ENCODE measurements at places on chromosomes 5 and 9.

- no peak overlapping the region for H3K27ac ChIP-seq
- H3K4me3 ChIP-seq = no peak overlapping the region
- peaks cover 5% of the 10 kb centered on the region for H3K4me1 ChIP-seq
Measured at GRCh38 chr9:124040935-124041816, 29.6 kb downstream of the LHX2 start.

DNA sequence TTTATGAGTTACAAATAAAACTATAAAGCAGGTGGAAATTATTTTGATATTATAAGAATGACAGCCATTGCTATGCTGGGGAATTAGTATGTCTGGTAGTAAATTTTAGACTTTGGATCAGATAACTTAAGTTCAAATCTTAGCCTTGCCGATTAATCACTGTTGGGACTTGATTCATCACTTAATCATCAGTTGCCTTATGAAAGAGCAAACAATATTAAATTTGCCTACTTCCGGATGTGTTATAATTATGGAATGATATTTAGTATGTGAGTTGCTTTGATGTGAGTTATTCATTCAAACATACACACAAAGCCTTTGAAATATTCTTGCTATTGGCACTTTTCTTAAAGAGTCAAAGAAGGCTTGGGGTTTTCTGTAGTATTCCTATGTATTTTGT, 717.7 kb downstream of the BRINP1 start:
- DNase-seq = no peak
- H3K4me3 ChIP-seq = no peak overlapping the region
- no peaks in the 10 kb centered on the region for H3K27me3 ChIP-seq

DNA sequence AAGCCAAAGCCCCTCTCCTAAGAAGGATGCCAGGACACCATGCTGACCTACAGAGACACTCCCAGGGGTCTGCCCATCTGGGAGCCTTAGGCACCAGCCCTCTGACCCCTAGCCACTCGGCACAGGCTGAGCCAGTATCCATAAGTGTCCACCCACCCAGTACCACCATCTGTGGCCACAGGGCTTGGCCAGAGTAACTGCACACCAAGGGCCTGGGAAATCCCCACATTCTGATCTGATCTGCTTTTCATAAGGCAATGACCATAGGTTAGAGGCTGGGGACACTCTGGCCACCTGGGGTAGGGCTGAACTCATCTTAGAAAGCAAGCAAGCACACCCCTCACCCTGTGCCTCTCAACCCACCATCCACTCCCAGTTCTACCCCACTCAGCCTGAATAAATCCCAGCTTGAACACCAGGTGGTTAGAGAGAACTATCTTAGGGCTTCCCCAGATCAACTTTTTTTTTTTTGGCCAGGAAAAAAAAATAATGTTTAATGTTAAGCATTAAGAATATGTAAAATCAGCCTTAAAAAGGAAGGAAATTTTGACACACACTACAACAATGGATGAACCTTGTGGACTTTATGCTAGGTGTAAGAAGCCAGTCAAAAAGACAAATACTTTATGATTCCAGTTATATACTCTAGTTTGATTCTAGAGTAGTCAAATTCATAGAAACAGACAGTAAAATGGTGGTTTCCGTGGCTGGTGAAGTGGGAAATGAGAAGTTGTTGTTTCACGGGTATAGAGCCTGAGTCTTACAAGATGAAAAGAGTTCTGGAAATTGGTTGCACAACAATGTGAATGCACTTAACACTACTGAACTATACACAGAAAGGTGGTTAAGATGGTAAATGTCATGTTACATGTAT, 6.2 kb downstream of the GNPDA1 start:
- peak overlapping the region; percentile 58 for H3K27ac ChIP-seq
- H3K4me1 ChIP-seq = peaks cover 23% of the 10 kb centered on the region
- no peak for DNase-seq
- H3K27me3 ChIP-seq = no peaks in the 10 kb centered on the region
- peaks cover 33% of the 10 kb centered on the region for H3K36me3 ChIP-seq

DNA sequence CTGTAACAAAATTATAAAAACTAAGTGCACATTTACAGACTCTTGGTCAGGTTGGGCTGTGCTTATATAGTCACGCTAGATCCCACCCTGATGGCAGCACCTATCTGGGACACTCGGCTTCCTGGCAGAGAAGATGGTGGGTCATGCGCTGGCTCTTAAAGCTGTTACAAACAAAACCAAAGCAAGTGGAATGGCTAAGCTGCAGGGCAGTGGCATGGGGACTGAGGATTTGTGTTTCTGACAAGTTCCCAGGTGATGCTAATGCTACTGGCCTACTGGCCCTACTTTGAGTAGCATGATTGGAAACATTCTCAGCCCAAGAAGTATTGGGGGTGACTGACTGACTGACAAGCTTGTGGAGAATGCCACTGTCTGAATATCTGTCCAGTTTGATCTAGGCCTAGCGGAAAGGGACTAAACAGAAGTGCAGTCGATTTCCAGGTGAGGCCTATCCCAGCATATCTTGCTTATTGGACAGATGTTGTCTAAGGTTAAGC, 8.3 kb downstream of the BTF3 start:
- no peak overlapping the region for H3K27ac ChIP-seq
- peaks cover 15% of the 10 kb centered on the region for H3K36me3 ChIP-seq
- DNase-seq = no peak
- no peaks in the 10 kb centered on the region for H3K27me3 ChIP-seq
- no peak overlapping the region for H3K4me3 ChIP-seq
- H3K4me1 ChIP-seq = no peaks in the 10 kb centered on the region

DNA sequence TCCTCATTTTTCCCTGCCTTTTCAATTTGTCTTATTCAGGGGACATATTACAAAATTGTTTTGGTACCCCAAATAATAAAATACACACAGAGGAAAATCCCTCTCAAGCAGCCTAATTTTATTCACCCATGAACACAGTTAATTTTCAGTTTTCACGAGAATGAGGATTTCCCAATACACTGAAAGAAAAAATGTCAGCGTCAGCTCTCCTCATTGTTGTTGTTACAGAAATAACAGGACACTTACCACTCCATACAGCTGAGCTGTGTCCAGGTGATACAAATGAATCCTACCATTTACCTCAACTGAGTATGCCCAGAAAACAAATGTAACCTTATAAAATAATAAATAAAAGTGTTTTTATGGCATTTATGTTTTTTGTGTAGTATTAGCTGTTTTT, 144.6 kb upstream of the PCA3 start:
- no peak for DNase-seq
- H3K4me1 ChIP-seq = peaks cover 8% of the 10 kb centered on the region
- no peaks in the 10 kb centered on the region for H3K27me3 ChIP-seq
